ENCODE measurements at places on chromosomes 2 and 18.

GRCh38 chr2:53058526-53058925 lies 709.1 kb upstream of the CHAC2 start:
- DNase-seq = no peak

GRCh38 chr2:236352761-236353593 lies 88.8 kb upstream of the ASB18 start:
- DNase-seq = no peak

DNA sequence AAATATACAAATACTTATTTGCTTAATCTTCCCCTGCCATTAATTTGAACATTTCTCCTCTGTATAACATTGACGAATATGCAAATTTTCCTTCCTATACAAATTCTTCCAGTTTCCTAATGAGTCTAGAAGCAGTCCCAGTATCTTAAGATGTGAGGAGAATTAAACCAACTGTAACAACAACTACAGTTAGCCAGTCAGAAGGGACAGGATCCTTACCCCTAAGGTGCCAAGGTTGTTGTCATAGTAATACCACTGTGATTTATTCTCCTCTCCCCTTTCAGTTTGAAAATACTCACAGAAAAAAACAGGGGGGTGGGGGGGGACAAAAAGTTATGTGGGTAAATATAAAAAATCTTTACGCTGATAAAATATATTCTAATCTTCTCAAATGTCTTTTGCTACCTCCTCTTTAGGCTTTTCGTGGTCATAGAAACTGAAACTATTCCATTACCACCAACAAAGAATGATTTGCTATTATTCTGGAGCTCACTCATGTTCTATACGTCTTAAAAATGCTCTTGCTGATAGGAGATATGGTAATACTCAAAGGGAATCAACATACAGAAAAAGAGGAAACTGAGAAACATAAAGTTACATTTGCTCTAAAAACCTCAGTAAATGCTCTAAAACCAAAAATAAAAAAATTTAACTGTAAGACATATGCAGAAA lies 107.6 kb downstream of the MEMO1 start:
- no peak for DNase-seq

- DNase-seq = no peak
These were observed 187.6 kb downstream of the NAPG start for GRCh38 chr18:10713409-10713808.

GRCh38 chr2:2577407-2577831 lies 246.3 kb upstream of the MYT1L start:
- no peak for DNase-seq

GRCh38 chr2:138818556-138818955 lies 38.4 kb upstream of the NXPH2 start:
- no peak for DNase-seq

DNA sequence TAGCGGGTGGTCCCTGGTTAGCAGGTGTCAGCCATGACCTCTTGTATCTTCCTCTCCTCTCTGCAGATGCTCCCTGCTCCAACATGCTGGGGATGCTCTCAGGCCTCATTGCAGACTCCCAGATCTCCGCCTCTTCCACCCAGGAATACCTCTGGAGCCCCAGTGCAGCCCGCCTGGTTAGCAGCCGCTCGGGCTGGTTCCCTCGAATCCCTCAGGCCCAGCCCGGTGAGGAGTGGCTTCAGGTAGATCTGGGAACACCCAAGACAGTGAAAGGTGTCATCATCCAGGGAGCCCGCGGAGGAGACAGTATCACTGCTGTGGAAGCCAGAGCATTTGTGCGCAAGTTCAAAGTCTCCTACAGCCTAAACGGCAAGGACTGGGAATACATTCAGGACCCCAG lies 60.8 kb downstream of the NRP2 start:
- no peak for DNase-seq

- DNase-seq = no peak
These were observed 41.7 kb upstream of the RND3 start for GRCh38 chr2:150528861-150529801.

DNA sequence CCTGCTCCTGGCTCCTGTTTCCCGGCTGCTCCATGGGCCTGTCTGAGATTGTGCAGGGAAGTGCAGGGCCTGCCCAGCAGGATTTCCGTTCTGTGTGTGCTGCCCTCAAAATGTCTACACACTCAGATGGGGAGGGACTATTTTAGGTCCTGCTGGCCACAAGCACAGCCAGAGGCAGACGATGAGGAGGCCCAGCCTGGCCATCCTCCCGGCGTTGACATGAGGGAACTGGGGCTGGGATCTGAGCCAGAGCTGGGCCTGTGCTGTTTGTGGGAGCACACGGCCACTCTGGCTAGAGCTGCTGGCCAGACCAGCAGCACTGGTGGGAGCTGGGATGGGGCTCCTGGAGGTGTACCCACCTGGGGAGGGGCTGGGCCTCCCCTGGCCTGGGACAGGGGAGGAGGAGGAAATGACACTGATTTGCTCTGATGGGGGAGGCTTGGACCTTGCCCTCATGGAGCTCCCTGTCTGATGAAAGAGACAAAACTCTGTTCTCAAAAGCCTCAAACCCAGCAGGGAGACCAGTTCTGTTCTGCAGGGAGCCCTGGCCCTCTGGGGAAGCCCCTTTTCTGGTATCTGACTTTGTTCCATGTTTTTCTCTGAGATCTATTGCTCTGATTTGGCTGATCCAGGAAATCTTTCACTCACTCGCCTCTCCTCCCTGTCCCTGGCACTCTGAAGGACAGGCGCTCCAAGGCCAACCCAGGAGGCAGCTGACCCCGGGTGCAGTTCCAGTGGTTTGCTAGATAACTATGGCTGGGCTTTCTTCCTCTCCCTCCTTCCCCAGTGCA lies 161.8 kb downstream of the DYSF start:
- DNase-seq = no peak

DNA sequence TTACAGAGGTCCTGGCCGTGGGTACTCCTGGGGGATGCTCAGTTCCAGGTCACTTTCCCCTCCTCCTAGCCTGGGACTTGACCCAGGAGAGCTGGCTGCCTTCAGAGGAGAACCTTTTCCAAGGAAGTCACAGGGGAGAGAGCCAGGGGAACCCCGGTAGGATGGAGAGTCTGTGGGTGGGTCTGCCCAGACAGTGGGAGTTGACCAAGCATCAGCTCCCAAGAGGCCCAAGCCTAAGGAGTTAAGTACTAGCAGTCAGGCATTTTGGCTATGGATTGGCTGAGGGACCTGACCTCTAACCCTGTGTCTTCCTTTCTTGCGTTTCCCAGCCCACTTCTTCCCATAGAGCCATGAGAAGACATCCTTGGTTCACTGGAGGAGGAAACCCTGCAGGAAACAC lies 48.8 kb upstream of the PLB1 start:
- no peak for DNase-seq

- no peak for DNase-seq
These were observed 72.5 kb downstream of the DHRS9 start for GRCh38 chr2:169141713-169142352.

DNA sequence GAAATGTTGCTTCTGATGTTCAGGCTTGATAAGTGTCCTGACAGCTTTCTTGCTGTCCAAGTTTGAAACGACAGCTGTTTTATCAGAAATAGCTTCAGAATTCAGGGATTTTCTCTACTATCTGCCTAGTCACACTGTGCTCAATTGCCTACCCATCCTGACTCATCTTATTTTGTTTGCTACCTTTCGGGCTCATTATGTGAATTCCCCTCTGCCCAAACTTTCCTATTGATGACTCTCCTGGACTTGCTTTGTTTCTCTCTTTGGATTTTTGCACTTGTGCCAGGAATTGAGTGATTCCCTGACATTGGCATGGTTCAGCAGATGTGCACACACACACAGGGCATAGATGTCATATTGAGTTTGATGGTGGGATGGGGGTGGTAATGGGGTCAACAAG lies 1052.6 kb upstream of the PIK3C3 start:
- no peak for DNase-seq

- DNase-seq = no peak
These were observed 33.0 kb downstream of the KCTD18 start for GRCh38 chr2:200476836-200477235.

- DNase-seq = no peak
These were observed 5.2 kb upstream of the NDUFV2 start for GRCh38 chr18:9097349-9097748.

GRCh38 chr2:214005337-214005736 lies 405.5 kb upstream of the VWC2L start:
- no peak for DNase-seq

DNA sequence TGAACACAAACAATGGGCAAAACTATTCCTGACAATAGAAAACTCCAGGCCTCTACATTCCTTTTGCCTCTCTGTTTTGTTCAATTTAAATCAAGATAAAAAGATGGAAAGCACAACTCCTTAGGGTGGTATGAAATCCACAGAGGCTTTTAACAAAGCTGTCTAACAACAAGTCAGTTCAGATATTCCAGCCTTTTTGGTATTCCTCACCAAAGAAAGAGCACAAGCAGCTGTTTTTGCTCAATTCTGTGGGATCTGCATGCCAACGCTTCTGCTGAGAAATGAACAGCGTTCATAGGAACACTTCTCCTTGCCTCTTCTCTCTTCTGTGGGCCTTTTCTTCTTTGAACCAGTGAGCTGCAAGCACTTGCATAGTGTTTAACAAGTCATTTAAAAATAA lies 411.6 kb upstream of the TCF4 start:
- no peak for DNase-seq

DNA sequence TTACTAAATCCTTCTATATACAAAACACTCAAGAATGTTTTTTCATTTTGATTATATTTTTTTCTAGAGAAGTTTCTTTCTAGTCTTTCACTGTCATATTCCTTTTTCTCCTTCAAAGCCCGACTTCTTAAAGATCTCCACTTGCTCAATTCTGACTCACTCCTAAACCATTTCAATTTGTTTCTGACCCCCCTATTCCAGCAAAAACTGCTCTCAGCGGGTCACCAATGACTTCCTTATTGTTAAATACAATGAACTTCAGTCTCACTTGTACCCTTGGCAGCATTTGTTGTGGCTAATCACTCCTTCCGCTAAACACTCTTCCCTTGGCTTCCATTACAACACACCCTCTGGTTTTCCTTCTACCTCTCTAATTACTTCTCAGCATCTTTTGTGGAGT lies 111.1 kb upstream of the RBBP8 start:
- DNase-seq = no peak

DNA sequence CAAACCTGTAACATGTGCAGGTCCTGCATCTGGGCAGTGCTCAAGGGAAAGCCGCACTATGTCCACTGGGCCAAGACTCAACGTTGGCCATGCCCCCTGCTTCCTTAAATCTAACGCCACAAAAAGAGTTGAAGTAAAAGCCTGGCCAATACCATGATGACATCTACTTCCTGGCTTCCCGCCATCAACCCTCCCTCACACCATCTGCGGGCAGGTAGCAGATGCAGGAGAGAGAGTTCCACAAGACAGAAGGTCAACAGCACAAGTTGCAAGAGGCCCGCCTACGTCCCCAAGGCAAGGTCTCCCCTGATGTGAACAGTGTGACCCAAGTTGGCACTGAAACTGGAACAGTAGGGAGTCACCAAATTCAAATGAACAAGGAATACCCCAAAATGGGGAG lies 48.4 kb downstream of the ABCG8 start:
- no peak for DNase-seq

- DNase-seq = no peak
These were observed 103.6 kb downstream of the CDK15 start for GRCh38 chr2:201909961-201910361.

- no peak for DNase-seq
These were observed 43.3 kb upstream of the AAK1 start for GRCh38 chr2:69686813-69687212.

DNA sequence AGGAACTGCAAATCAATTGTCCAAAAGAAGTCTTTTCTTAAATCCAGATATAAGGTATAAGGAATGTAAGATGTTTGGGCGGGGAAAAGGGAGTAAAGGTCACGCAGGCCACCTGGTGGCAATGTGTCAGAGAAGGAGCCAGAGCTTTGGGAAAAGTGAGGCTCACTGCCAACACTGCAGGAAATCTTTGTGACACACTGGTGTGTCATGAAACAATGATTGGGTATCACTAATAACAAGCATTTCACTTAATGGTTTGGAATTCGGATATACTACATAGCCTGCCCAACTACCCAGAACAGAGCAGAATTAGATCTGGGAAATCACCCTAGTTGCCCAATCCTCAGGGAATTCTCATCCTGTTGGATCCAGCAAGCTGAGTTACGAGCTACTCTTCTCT lies 61.0 kb downstream of the RBMS1 start:
- DNase-seq = no peak

GRCh38 chr18:9764011-9764481 lies 55.9 kb downstream of the RAB31 start:
- DNase-seq = no peak

GRCh38 chr2:238149841-238150572 lies 8.8 kb upstream of the ERFE start:
- no peak for DNase-seq

GRCh38 chr18:12867441-12868123 lies 16.5 kb downstream of the PTPN2 start:
- no peak for DNase-seq

DNA sequence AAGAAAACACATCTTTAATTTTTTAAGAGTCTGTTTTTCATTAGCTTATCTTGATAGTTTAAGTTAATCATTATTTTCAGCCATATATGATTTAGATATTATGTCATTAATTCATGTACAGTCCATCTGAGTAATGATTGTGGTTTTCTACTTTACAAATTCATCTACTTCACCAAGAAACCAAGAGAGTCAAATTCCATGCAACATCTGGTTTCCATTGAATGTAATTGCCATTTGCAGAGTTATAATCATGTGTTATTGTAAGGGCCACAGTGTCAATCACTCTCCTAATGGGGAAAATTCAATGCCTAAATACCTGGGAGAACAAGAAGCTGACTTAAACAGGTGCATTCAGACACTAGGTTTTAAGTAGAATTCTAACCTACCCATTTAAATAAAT lies 217.2 kb upstream of the OSR1 start:
- no peak for DNase-seq

- DNase-seq = no peak
These were observed 5.8 kb upstream of the WNT6 start for GRCh38 chr2:218853766-218854165.

DNA sequence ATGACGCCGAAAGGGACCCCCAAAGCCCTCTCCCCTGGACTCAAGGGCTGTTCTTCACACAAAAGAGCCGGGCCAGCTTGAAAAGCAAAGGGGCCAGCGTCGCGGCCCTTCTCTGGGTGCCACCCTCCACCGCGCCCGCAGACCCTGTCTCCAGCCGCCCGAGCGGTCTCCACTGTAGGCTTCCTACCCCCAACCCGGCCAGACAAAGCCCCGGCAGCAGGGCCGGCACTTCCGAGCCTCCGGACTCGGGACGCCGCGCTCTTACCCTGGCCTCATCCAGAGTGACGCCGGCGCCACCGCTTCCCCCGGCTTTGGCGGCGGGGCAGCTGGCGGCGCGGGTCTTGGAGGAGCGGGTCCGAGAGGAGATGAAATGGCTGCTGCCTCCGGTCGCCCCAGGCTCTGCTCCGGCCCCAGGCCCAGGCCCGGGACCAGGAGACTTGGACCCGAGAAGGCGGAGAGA lies 603 bp downstream of the ATAD2B start:
- no peak for DNase-seq

- DNase-seq = no peak
These were observed 1061.5 kb downstream of the TDRD15 start for GRCh38 chr2:22185251-22185650.

Measured in cortex of kidney (tissue), 1 donor.